ENCODE measurements at places on chromosomes 5 and 9. TPM values are rescaled to one million over a fixed set of nuclear protein-coding genes. Genes with fewer than 3 reads are reported as not detected.

- DNase-seq: peak; percentile 26
Measured at GRCh38 chr9:101736717-101737116, 1.7 kb downstream of the GRIN3A start.

NMUR2 gene
- total RNA-seq: not detected

GRCh38 chr9:21154018-21154608 is 12.3 kb downstream of the IFNA21 start:
- DNase-seq: peak; percentile 36

WDR38 gene
- total RNA-seq: not detected

Data from A172 (cell line).